ENCODE measurements at places on chromosomes 7 and 10.
A peak's percentile ranks its signal among the peaks of the same experiment; 100 is the strongest.

GRCh38 chr7:12092499-12093130 lies 118.5 kb upstream of the TMEM106B start:
- no peak for DNase-seq

- DNase-seq, result no peak
Observed at GRCh38 chr7:46244757-46245156, 323.7 kb upstream of the IGFBP3 start.

GRCh38 chr10:132832186-132832969 lies 46.4 kb upstream of the NKX6-2 start:
- DNase-seq, result no peak

DNA sequence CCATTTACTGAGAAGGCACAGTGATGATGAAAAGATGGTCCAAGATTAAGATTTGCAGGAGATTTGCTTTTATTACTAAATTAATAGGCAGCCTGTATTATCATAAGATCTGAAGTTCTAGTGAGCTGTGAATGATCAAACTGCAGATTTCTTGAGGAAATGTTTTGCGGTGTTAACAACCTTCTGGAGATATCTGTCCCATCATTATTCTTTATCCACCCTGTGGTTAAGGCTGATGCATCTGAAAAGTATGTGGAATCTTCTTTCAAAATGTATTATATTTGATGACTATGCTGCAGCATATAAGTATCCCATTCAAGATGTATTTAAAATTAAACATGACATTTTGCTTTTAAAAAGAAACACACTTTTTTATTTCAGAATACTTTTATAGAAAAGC lies 150.3 kb downstream of the POLR1F start:
- no peak for DNase-seq

DNA sequence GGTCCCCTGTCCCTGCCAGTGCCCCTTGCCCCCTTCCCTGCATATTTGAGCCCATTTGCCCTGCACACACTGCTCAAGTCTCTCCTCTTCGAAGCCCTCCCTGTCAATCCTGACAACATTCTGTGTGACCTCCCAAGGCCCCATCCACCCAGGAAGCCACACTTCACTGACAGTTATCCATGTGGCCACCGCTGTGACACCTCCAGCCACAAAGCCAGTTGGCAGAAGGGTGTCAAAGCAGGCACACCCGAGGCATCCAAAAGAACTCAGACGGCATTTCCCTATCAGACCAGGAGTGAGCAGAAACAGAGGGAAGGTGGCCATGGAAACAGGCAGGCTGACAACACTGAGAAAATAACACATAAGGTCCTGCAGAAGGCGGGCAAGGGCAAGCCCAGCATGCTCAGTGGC lies 4.6 kb downstream of the POLM start:
- DNase-seq, result no peak

DNA sequence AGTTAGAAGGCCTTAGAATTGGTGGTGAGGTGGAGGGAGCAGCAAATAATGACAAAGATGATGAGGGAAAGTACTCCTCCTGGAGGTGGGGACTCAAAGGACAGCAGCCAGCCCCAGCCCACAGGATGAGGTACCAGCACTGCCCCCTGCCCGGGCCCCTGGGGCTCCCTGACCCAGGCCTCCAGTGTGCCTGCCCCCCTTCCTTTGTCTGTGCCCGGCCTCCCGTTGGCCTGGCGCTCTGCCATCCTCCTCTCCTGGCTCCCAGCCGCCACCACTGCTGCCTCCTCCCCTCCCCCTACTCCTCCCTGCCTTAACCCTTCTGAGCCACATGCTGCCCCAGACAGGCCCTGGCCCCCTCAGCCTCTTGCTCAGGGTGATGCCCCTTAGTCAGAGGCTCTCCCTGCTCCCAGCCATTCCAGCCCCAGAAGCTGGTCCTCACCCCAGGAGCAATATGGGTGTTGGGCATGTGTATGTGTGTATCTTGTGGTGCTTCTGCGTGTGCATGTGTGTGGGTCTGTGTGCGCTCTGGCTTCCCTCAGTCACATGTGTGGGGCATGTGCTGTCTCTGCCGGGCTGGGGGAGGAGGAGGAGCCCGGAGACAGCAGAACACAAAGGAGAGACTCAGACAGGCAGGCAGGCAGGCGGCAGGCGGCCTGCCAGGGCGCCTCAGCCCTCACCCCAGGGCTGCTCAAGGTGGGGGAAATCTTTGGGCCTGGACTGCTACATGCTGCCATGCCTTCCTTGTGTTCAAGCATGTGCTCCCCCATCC lies 2.6 kb downstream of the LDB1 start:
- DNase-seq, result peak; percentile 42
